CD4-positive, alpha-beta T cell treated with Interleukin-2 at 100 ng/mL for 4 hours (primary cell): ENCODE measurements at places on chromosomes 7 and 10.

GRCh38 chr7:87596696-87597095 is 4.0 kb downstream of the ABCB1 start:
- no peak for DNase-seq

DNA sequence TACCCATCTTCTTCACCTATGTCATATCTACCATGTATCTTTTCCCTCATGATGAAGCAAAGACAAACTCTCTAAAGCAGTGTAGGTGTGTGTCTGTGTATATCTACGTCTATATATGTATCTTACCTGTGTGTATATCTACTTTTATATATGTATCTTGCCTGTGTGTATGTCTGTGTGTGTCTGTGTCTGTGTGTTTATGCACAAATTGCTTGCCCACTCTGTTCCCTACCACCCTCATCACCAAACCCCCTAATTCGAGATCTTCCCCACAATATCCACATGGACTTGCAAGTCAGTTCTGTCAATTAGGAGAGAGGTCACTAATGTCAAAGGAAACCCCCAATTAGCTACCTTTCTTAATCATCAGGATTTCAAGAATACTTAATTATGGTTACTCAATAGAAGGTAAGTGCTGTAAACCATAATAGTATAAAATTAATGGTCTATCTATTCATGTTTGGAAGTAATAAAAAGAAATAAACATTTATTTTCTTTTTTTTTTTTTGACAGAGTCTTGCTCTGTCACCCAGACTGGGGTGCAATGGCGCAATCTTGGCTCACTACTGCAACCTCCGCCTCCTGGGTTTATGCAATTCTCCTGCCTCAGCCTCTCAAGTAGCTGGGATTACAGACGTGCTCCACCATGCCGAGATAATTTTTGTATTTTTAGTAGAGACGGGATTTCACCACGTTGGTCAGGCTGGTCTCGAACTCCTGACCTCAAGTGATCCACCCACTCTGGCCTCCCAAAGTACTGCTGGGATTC is 43.6 kb downstream of the ANKRD61 start:
- DNase-seq: no peak

DNA sequence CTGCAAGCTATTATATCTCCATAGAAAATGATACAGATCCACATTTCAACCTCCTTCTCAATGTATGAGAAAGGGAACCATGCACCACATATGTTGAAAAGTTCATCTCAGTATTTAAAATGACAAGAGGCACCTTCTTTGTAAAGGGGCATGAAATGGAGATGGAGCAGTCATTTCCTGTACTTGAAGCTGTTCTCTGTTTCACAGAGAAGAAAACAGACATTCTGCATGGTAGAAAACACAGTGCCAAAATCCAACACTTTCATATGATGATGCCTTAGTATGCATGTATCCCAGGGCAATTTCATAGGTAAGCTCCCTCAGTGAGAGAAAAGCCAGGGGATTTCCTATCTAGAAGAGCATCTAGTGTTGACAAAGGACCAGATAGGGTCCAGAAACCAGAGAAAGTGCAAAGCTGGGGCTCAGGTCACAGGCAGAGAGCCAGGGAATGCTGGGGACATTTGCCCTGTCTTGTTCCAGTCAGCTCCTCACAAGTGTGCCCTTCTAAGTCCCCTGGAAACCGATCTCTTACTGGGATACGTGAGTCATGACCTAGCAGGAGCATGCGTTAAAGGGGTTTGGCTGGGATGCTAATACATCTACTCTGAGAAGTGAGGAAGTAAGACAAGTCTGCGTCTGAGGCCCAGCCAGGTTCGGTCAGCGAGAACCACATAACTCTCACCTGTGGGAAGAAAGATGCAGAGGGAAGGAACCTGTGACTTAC is 118.7 kb downstream of the ICA1 start:
- no peak for DNase-seq

DNA sequence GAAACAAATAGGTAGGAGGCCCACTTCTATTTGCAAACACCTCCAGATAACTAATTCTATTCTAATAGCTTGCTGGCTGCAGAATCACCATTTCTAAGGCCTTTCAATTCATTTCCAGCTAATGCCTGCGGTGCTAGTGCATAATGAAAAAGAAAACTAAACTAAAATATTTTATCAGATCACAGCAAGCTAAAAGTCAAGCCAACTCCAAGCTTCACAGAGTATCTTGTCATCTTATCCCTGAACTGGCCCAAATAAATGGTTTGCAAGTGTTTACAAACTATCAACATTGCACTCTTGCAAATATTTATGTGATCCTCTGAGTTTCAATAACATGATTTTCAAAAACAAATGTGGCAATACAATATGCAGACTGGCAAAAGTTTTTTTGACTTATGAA is 166.0 kb downstream of the IPMK start:
- no peak for DNase-seq

- no peak for DNase-seq
Observed at GRCh38 chr10:96440361-96441292, 73.1 kb downstream of the TLL2 start.

DNA sequence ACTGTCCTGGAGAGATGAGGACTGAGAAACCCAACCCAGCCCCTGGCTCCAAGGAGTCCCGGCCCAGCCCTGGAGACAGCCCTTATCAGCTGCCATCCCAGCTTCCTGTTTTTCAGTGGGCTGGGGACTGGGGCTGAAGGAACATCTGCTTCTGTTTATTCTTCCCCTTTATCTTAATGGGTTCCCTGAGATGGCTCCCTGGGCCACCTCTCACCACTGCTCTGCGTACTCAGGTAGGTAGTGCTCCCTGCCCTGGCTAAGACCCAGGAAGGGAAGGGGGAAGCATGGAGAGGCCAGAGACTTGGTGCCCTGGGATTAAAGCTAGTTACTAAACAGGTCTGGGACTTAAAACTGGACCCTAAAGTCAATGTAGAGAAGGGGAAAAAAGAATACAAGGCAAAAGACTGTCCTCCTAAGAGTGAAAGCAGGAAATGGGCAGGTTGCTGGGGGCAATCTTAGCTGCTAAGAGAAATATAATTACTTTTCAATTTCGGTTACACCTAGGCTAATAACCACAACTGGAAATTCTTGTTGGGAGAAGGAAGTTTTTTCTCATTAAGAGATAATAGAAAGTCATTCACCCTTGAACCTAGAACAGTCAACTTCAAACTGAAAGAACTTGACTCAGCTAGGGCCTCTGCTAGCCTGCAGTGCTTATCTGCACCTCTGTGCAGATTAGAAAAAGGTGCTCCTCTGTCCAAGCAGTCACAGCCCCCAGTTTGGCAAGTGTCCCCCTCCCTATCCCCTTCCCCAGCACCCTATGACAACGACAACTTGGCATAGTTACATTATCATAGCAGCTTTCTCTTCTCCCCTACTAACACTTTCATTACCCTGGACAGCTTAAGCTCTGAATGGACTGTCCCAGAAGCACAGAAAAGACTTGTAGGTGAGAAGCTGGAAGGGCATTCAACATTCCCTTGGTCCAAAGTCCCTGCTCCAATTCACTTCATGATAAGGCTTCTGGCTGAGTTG is 65.6 kb upstream of the KDM7A start:
- DNase-seq: no peak

DNA sequence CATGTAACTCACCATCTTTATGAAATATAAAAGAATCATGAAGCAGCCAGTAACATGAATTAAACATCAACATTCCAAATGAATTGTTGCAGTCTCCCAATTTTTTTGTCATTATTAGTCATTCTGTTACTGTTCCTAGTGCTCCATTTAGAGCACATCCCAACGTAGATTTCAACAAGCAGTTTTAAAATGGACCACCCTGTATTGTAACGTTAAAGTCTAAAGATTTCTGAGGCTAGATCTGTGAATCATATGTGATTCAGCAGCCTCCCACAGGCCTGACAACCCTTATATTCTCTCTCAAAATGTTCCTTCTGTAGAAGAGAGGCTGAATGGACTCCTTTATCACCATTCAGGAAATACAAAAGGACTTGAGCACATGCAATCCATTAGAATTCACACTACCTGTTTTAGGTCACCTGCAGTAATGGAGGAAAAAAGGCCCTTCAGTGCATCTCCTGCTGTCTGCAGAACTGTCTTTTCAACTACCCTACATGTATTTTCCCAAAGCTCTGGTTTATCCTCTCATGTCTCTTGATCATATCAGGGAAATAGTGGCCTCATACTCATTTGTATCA is 81.4 kb downstream of the CACNA2D1 start:
- no peak for DNase-seq

DNA sequence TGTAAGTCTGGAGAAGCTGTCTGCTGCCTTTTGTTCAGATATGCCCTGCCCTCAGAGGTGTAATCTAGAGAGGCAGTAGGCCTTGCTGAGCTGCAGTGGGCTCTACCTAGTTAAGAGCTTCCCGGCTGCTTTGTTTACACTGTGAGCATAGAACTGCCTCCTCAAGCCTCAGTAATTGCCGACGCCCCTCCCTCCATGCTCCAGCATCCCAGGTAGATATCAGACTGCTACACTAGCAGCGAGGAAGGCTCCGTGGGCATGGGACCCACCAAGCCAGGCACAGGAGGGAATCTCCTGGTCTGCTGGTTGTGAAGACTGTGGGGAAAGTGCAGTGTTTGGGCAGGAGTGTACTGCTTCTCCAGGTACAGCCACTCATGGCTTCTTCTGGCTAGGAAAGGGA is 26.4 kb upstream of the CXCL12 start:
- DNase-seq: no peak

- no peak for DNase-seq
Observed at GRCh38 chr7:41415471-41416207, 287.3 kb downstream of the INHBA start.

- no peak for DNase-seq
Observed at GRCh38 chr7:150944066-150945042, 33.8 kb downstream of the KCNH2 start.

GRCh38 chr10:106978756-106979155 is 185.8 kb downstream of the SORCS1 start:
- no peak for DNase-seq

DNA sequence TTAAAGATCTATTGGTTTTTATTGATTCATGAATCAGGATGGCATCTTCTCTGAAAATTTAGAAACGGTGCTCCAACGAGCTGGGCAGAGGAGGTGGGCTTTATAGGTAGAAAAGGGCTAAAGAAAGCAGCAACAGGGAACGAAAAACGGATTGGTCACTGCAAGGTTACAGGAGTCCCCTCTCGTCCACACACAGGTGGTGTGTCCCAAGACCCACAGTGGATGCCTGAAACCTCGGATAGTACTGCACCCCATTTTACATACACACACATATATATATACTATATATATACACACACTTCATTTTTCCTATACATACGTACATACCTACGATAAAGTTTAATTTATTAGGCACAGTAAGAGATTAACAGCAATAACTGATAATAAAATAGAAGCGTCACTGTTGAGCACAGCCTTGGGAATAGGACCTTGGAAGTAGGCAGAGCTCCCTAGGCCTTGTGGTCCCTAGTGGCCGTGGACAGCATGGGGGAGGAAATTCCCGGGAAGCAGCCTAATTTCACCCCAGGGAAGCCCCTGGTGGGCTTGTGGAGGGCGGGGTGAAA is 737 bp upstream of the NUB1 start:
- no peak for DNase-seq

DNA sequence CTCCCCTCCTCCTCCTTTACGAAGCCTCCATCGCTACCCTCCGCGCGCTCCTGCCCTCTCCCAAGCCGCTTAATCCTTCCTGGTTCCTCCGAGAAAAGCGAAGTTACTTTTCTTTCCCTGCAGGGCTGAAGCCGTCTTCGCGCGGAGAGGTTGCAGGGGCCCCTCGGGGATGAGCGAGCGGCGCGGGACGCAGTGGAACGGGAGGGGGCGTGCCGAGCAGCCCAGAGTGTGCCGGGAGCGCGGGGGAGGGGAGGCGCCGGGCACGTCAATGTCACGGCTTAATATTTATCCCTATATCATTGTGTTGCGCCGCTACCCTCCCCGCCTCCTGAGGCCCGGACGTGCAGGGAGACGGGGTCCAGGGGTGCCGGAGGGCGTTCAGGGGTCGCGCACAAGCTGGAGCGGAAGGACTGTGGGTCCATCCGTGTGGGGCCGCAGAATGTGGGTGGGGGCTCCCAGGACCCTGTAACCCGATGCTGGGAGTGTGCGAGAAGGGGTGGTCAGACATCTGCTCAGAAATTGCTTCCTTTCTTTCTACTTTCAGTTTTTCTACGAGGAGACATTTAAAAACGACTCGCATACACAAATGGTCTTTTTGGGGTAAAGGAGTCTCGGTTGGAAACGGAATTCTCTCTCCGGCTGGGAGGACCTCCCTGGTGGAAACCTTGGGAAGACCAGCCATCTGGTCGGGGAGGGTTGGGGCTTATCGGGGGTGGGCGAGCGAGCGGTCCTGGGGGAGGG is 2.4 kb downstream of the CDK6 start:
- DNase-seq: peak; percentile 73

DNA sequence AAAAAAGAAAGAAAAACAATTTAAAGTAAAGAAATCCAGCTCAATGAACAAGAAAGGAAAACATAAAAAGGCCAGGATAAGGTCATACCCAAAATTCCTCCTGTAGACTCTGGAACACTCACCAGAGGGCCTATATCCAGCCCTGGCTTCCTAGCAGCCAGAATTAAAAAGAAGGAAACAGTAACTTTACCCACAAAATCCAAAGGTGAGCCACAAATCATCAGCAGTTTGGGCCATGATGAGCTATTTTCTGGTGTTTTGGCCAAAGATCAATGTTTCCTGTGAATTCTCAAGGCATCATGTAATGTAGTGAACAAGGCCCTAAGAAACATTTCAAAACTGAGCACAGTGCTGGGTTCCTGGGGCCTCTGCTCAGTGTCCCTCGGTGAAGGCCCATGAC is 87.8 kb downstream of the LARP4B start:
- no peak for DNase-seq

DNA sequence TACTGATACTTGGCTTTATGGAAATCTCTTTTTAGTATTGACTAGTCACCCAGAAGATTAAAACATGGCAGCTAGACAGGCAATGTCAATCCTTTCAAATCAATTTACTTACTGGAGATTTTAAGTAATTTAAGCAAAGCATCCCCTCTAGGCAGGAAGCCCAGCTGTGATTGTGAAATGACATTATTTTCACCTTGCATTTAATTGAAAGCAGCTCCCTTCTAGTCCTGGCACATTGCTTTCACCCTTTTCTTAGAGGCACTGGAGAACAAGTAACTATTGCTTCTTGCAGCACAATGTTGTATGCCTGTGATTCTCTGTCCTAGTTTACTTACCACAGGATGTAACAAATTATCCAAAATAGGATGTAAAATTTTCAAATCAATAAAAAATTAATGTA is 13.3 kb downstream of the ST7 start:
- DNase-seq: no peak

GRCh38 chr7:139654276-139655181 is 123.3 kb downstream of the HIPK2 start:
- no peak for DNase-seq

- DNase-seq: no peak
Observed at GRCh38 chr7:4102231-4102841, 579.8 kb upstream of the FOXK1 start.

GRCh38 chr7:132655131-132655727 is 79.0 kb upstream of the PLXNA4 start:
- DNase-seq: peak; percentile 48

- DNase-seq: no peak
Observed at GRCh38 chr7:119964788-119965542, 308.0 kb upstream of the KCND2 start.

- DNase-seq: no peak
Observed at GRCh38 chr7:46814516-46815250, 767.2 kb downstream of the TNS3 start.
